ENCODE measurements at places on chromosomes 5 and 9.

- DNase-seq: no peak
Measured at GRCh38 chr9:90114641-90115425, 510.0 kb downstream of the GADD45G start.

- no peak for DNase-seq
Measured at GRCh38 chr5:83526289-83526688, 54.7 kb downstream of the VCAN start.

GRCh38 chr9:108913391-108913790 is 20.5 kb downstream of the ELP1 start:
- no peak for DNase-seq

GRCh38 chr9:78167356-78167755 is 68.5 kb upstream of the CEP78 start:
- DNase-seq: no peak

- no peak for DNase-seq
Measured at GRCh38 chr9:134595014-134595413, 46.6 kb upstream of the COL5A1 start.

GRCh38 chr9:92709240-92709639 is 39.3 kb upstream of the IPPK start:
- DNase-seq: no peak

Data from ACHN (cell line).